ENCODE measurements at places on chromosomes 3 and 15. TPM values are rescaled to one million over a fixed set of nuclear protein-coding genes. Genes with fewer than 3 reads are reported as not detected.

DNA sequence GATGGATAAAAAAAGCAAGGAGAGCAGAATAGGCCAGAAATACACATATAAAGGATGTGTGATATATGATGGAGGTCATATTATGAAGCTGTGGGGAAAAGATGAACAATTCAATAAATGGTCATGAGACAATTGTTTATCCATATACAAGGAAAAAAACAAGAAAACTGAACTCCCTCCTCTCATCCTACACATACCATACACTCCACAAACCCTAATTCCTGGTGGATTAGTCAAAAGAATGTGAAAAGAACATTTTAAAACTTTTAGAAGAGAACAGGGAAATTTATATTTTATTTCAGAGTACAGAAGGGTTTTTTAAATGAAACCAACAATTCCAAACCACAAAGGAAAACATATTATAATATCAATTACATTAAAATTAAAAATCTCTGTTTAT lies 34.5 kb upstream of the NR2E3 start:
- DNase-seq = no peak

GRCh38 chr3:81216192-81216591 lies 545.3 kb downstream of the GBE1 start:
- no peak for DNase-seq

DNA sequence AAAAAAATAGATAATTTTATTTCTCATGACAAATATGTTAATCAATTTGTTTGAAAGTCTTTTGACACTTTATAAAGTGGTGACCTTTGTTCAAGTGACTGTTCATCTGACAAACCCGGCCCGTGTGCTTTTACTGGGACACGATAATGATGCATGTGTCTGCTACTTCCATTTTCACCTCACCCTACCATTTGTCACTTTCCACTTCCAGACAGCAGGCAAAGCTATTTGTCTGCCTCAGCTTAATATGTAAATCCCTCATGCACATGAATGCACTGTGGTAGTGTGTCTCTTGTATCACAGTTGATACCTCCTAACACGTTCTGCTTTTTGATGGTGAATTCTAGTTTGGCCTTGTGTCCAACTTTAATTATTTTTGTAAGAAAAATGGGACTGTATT lies 204.3 kb downstream of the BBX start:
- DNase-seq = no peak

The HEXA gene
- total RNA-seq = 78.3 TPM

DNA sequence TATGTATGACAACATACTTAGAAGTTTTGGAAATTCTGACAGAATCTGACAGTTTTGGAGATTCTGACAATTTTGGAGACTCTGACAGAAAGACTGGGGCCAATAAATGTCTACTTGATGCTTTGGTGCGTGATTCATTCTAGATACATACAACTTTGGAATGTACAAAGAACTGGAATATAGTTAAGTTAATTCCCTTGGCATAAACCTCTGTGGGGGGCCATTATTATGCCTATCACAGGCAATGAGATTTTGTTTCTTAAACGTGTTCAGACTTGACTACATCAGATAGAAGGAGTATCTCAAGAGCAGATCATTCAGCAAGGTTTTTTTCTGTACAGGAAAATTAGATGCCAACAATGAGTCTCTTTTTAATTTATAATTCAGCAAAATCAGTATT lies 617.6 kb upstream of the ZNF717 start:
- no peak for DNase-seq

The CIP2A gene
- total RNA-seq = 2.0 TPM

GRCh38 chr3:159925248-159925647 lies 63.4 kb upstream of the IL12A start:
- no peak for DNase-seq

Data from heart right ventricle (tissue), 16 donors.